Activated CD4-positive, alpha-beta T cell treated with anti-CD3 and anti-CD28 coated beads, Interleukin-2, Interleukin-6, amounts not matched to agents 100 ng/mL and 50 ng/mL, durations not matched to agents 16 hours and 8 hours (primary cell): ENCODE measurements at places on chromosomes 7 and 10.

GRCh38 chr10:127145173-127145572 lies 51.2 kb downstream of the INSYN2A start:
- no peak for DNase-seq

DNA sequence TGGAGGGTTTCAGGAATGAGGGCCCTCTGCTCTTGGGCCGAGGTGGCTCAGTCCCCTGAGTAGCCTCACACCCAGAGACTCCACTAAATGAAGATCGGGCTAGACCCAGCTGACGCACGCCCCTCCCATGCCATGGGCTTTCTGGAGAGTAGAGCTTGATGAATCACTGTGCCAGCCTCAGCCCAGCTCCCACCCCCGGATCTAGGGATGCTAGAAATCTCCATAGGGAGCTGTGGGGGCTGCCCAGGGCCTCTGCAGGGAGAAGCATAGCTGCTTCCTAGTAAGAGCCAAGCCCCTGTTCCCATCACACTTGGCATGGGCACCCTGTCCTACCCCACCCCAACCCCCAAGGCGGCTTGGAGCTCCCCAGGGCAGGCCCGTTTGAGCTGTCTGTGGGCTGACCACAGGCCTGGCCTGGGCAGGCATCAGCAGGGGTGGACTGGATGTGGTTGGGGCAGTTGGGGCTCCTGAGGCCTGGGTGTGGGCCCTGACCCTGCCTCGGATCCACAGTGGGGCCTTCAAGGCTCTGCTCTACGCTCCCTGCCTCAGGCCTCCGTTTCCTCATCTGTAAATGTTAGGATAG lies 121.2 kb downstream of the ZMIZ1 start:
- DNase-seq, result no peak

- DNase-seq, result no peak
These were observed 110.6 kb downstream of the BTRC start for GRCh38 chr10:101464599-101464998.

DNA sequence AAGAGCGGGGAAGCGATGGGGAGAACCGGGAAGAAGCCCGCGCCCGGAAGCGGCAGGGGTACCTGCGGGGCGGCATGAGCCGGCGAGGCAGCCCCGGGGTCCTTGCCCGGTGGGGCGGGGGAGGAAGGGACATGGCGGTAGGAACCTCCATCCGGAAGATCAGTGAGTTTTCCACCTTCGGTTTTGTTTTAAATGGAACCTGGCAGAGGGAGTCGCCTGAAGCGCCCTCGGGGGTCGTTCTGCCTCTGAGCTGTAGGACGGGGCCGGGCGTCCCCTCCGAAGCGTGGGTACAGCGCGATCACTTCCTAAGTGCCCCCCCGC lies 471 bp downstream of the PFKP start:
- peak; percentile 21 for DNase-seq

DNA sequence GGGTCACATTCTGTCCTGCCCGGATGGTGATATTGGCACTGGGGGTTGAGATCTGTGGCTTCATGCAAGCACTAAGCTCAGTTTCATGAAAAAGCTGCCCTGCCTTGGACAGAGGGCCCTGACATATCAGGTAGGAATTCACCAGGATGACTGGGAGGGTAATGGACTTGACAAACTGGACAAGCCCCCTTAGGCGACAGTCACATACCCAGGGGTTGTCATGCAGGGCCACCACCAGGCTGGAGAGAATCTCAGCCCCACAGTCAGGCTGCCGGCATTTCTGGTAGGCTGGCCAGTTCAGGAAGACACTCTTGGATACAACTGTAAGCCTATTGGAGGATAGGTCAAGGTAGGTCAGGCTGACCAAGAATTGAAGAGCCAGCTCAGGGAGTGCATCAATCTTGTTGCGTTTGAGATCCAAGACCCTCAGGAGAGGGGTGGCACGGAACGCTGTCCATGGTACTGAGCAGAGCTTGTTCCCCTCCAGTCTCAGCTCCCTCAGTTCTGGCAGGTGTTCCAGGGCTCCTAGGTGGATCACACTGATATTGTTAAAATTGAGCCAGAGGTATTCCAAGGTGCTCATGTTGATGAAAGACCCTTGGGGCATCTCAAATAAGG lies 824 bp downstream of the LRIT2 start:
- DNase-seq, result no peak

- no peak for DNase-seq
These were observed 113.0 kb downstream of the LRMDA start for GRCh38 chr10:75544386-75544785.

GRCh38 chr7:83036130-83036529 lies 126.6 kb downstream of the PCLO start:
- no peak for DNase-seq

DNA sequence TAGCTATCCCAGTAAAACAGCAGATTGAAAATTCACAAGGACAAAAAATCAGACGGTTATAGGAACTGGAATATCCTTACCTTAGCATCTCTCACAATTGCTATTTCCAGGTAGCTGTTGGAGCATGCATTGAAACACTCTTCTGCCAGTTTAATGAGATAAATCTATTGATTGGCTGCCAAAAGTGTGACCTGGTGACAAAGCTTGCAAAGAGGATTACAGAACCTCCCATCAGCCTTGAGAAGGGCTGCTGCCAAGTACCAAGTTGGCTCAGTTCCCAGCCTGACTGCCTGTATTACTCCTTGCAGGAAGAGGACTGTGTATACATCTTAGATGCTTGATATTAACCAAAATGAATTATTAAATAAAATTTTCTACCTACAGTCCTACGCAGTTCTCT lies 5.1 kb downstream of the PRLHR start:
- DNase-seq, result no peak

DNA sequence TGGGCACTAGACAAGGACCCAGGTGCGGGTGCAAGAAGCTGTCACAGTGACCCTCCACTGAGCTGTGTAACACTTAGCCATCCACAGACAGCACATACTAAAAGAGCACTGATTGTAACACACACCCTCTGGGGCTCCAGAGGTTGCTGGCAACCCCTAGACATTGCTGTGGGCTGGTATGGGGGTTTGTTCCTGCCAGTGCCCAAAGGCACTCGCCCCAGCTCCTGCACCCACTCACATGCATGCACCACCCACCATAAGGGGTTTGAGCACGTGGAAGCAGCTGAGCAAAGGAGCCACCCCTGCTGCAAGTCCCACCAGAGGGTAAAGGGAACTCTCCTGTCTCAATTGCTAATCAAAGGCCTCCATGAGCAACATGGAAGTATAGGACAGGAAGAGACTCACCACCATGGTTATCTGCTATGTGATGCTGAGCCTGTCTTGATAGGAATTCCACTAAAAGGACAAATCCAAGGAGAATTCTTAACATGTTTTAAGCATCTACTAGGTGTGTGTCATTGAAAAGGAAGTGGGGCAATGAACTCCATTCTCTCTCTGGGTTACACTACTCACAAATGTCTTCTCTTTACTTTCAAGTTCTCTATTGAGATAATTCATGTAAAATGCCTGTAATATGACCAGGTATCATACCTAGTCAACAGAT lies 103.1 kb downstream of the GFRA1 start:
- DNase-seq, result no peak

- no peak for DNase-seq
These were observed 163.3 kb upstream of the AKR1E2 start for GRCh38 chr10:4662576-4663161.

- DNase-seq, result no peak
These were observed 7.4 kb downstream of the NRCAM start for GRCh38 chr7:108448584-108449505.

DNA sequence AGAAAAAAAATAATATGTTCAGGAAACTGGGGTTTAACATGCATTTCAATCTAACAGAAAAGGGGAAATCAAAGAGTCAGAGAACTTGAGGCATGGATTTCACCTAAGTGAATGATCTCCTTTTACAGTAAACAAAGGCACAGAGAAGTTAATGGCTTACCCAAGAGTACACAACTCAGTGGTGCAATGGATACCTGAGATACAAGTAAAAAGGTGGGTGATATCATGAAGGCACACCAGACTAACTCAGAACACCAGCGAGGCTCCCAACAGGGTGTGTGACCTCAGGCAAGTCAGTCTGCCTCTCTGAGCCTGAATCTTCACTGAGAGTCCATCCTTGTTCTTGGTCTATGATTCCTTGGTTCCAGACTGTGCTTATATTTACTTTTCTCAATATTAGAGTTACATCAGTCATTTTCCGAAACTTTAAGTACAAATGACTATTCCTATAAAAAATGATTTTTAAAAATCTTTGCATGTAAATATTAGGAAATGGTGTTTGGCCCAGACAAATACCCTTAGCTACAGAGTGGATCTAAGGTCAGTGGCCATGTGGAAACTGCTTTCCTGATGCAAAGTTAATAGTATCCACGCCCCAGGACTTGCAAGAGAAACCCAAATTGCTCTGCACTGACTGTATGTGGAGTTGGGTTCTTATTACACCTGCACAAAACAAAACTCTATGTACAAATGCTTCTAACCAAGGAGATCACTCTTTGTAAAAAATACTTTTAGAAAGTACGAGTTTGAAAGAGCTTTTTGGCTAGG lies 282.8 kb upstream of the IMMP2L start:
- no peak for DNase-seq

- no peak for DNase-seq
These were observed 907.1 kb upstream of the MBL2 start for GRCh38 chr10:53679666-53680065.

DNA sequence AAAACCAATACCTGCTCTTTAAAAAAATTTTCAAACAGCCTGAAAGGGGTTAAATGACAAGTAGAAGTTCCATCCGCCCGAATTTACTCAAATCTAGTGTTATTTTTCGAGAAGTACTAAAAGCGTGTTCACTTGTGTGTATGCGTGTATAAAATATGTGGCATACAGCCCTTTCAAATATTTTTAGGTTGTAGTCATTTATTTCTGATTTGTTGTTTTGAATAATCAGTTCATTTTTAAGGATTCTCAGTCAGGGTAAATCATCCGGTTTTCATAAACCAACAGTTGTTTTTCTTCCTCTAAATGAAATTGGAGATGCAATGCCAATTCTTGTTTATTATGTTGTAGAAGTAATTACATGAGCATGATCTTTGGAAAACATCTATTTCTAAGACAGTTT lies 6.9 kb upstream of the SUN1 start:
- DNase-seq, result no peak

DNA sequence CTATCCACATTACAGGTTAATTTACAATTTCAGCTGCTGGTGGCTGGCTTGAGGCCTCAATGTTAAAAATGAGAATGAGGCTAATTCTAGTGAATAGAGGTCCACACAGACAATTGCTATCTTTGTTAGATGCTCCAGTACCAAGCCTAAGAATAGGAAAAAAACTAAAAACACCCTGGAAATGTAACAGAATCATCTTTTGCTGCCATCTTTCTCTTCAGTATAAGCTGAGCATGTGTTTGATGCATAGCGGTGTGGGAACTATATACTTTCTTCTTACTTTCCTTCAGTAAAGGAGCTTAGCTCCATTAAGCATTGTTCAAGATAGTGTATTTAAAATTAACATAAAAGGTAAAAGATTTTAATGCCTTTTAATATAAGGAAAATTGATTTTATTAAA lies 5.6 kb downstream of the TMEM229A start:
- no peak for DNase-seq

- DNase-seq, result no peak
These were observed 6.0 kb downstream of the ADCK2 start for GRCh38 chr7:140678816-140679130.

- DNase-seq, result peak; percentile 32
These were observed 9.6 kb downstream of the CCL26 start for GRCh38 chr7:75762350-75762917.

DNA sequence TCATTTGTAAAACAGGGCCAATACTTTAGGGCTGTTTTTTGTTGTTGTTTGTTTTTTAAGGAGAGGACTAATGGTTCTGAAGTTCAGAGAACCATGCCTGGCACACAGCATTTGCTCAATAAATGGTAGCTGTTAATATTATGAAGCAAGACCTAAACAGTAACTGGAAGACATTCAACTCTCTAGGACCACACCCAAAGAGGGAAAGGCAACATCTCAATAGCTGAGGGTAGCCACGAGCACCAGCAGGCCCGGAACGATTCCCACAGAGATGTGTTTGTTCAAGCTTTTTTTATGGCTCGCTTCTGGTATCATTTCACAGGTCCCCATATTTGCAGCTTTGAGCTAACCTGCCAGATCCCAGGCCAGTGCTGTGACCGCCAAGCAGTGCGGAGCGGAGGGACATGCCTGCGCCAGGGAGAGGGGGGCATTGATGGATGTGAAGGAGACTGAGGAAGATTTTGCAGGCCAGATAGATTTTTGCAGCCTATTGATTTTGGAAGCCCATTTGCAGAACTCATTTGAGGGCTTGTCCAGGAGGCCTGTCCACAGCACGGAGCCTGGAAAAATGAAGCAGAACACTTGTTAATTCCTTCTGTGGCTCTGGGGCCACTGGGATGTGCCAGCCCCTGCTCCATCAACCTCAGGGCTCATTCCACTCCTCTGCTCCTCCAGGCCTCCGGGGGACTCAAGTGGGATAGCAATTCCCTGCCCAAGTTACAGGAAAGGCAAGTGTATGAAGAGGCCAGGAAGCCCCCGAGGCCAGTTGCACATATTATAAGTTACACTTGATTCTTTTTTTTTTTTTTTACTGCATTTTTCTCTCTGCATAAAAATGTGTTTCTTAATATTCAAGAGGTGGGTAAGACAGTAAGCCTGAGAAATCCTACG lies 57.3 kb upstream of the FGFR2 start:
- DNase-seq, result no peak

DNA sequence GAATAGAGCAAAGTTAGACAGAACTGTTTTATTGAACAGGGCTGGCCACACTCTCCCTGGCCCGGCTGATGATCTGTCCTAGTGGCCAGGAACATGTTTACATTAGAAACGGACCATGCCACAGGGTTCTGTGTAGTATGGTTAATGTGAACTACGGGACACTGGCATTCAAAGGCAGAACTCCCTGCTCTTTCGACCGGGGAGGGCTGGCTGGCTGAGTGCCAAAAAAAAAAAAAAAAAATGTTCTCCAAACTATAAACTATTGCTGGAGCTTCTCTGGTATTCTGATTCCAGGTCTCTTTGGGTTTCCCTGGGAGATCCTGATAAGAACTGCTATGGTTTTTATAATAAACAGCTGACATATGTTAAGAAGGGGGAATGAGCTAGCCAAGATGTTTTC lies 1262.6 kb upstream of the SORCS1 start:
- no peak for DNase-seq

GRCh38 chr10:98563811-98564210 lies 117.1 kb upstream of the HPS1 start:
- no peak for DNase-seq

DNA sequence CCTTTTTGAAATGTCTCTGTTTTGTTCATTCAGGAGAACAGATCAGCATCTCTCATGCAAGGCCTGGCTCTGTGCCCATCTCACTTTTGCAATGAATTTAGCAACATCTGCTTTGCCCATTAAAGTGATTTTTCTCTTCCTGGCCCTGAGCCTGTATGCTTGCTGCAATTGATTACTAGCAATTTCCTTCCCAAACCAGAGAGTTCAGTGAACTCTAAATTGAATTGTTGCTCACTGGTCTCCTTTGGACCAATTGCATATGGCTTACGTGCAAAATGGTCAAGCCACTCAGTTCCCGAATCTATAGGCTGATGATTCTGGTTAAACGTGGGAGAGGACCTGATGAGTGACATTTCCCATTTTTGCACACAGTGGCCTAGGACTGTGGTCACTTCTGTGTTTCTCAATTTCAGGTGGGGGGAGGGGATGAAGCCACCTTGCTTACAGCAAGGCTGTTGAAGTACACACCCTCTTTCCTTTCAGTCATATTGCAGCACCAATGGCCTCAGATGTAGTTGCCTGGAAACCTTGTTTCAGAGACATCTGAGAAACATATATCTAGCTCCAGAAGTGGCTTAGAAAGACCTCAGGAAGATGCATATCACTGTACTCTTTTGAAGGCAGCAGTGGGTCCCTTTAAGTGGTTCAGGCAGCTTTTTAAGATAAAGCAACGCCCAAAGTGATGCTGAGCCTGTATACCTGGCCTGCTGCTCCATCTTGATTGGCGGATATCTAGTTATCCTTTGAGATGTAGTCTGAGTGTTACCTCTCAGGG lies 201.4 kb downstream of the PTEN start:
- peak; percentile 66 for DNase-seq
